Eye (tissue), 1 donor: ENCODE measurements at places on chromosomes 7 and 10.

GRCh38 chr10:87544721-87545120, 40.0 kb downstream of the MINPP1 start:
- DNase-seq: no peak

DNA sequence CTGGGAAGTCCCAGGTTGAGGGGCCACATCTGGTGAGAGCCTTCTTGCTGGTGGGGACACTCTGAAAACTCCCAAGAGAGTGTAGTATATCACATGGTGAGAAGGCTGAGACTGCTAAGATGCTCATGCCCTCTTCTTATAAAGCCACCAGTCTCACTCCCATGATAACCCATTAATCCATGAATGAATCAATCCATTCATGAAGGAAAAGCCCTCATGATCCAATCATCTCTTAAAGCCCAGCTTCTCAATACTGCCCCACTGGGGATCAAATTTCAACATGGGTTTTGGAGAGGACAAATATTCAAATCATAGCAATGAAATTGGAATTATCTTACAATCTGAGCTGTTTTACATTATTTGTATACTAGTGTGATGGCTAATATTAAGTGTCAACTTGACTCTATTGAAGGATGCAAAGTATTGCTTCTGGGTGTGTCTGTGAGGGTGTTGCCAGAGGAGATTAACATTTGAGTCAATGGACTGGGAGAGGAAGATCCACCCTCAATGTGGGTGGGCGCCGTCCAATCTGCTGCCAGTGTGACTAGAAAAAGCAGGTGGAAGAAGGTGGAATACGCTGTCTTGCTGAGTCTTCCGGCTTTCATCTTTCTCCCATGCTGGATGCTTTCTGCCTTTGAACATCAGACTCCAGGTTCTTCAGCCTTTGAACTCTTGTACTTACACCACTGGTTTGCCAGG, 14.3 kb upstream of the UBE2D1 start:
- no peak for DNase-seq

DNA sequence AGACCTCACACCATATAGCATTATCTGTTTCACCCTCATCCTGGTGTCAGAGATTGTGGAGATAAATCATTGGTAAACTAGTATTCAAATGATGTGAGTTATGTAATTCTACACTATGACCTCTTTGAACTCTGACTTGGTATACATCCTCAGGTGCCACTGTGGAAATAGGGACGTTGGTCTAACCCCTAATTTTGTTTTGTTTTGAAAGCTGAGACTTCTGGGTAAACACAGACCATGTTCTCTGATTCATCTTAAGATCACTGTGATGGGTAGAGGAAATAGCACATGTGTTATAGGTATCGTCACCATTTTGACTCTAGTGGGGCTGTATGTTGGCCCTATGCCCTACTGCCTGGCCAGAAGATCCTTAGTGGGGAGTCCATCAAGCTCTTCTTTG, 241.6 kb downstream of the CCDC7 start:
- DNase-seq: no peak

GRCh38 chr7:20778063-20778721, 8.5 kb downstream of the SP8 start:
- DNase-seq: peak; percentile 92

- no peak for DNase-seq
Measured at GRCh38 chr7:116574025-116574822, 49.4 kb downstream of the CAV1 start.

DNA sequence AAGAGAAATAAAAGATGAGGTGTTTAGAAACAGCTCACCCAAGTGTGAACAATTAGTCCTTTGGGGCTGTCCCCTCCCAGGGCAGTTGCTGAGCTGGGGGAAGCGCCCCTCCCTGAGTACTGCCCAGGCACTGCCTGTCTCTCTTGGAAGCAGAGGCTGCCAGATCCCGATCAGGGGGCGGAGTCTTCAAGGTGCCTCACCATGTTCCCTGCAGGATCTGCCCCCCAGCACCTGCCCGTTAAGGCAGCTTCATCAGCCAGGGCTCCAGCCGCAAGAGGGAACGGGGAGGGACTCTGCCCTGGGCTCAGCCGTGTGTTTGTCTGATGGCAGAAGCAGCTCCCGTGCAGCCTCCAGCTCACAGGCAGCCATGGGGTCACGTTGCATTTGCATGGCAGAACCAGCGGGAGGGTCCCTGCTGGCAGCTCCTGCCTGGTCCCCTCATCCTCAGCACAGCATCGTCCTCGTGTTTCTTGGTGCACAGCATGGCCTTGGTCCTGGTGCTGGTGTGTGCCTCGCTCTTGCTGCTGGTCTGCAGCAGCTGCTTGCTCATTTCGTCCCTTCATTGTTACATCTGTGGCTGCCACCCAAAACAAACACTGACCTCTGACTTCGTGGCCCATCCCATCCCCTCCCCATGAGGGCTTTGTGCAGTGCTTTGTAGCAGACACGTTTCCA, 10.7 kb upstream of the DPYSL4 start:
- DNase-seq: peak; percentile 64

GRCh38 chr7:73761854-73762658, 8.0 kb downstream of the CLDN3 start:
- DNase-seq: peak; percentile 10

DNA sequence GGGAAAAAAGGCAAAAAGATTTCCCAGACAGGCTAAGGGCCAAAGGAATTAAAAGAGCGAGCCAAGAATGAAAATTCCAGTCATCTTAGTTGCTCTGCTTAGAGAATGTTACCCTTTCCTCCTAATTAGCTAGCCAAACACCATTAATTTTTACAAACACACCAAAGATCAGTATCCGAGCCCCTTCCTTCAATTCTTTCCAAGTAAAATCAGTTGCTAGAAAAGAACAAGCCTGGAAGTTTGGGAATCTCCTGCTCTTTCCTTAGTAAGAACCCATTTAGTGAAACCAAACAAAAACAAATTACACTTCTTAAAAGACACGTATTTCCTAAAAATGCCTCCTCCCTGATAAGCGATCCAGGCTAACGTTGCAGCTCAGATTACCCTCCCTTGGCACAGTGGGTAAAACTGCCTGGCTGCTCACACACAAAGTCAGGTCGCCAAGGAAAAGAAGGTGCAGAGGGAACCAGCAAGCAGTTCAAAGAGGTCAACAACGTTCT, 57.1 kb upstream of the ABLIM1 start:
- no peak for DNase-seq

DNA sequence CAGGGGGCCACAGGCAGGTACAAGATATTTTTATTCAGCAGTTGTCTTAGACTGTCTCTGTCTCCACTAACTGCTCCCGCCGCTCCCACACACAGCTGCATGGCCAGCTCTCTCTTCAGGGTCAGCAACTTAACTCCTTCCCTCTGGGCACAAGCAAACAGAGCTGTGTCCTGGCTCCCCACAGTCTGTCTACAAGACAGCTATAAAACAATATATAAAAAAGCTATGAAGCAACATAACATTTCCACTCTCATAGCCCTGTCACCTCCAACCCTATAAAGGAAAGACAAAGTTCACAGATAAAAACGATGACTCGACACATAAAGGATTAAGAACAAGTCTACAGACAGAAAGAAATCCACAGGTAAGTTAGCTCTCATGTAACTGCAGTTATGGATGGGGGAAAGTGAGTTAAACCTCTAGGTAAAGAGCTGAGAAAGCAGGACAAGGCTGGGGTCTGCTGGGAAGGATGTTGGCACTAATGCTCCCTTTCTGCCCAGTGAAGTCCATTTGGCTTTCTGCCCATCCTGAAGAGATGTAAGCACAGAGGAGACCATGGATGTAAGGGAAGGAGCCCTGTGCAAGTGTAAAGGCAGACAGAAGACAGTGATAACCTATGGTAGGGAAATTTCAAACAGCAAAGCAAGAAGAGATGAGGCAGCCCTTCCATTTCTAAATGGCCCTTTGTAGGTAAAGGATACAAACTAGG, 27.0 kb downstream of the RAPGEF5 start:
- DNase-seq: no peak

GRCh38 chr10:2933071-2933470, 134.3 kb upstream of the PFKP start:
- DNase-seq: peak; percentile 38

DNA sequence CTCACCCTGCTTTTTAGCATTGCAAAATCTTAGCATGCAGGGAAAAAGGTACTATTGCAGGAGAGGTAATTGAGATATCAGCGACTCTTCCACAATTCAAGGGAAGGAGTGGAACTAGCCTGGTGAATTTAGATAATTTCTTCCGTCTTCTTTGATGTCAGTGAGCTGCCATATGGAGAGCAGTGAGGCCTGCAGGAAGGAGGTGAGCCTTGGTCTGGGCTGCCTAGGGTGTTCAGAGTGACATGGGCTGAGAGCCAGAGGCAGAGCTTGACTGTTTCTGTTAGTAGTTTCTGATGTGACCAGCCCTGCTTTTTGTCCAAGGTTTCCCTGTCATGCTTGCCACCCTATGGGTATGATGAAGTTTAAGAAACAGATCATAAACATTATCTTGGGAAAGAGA, 28.6 kb downstream of the KAT6B start:
- no peak for DNase-seq

GRCh38 chr7:129739427-129739826, 127.9 kb downstream of the NRF1 start:
- DNase-seq: no peak

DNA sequence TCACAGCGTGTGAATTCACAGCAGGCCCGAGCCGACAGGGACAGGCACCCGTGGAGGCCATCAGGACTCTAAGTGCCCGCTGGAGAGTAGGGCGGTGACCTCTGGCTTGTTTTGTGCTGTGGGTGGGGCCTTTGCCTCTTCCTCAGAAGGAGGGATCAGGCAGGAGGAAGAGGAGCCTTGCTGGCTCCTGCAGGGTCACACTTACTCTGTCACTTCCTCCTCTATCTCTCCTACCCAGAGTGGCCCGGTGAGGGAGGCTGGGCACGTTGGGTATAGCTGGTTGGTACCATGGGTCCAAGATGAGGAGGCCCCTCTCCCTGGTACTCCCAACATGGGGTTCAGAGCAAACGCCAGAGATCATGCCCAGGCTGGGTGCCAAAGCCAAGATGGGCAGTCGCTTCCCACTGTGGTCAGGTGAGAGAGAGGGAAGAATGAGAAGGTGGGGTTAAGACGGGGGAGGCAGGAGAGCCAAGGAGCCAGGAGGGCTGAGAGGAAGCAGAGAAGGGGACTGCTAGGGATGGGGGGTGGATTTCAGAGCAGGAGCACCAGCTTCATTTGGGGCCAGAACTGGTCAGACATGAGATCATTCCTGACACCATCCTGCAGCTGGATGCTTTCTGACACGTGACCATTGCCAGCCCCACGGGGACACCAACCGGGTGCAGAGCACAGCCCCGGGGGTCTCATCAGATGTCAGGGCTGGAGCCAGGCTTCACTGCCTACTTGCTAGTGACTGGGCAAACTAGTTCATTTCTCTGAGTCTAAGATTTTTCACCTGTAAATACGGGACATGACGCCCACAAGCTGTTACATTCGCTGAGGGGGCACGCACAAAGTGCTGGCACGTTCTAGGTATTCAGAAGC, 54.8 kb upstream of the CACUL1 start:
- no peak for DNase-seq

DNA sequence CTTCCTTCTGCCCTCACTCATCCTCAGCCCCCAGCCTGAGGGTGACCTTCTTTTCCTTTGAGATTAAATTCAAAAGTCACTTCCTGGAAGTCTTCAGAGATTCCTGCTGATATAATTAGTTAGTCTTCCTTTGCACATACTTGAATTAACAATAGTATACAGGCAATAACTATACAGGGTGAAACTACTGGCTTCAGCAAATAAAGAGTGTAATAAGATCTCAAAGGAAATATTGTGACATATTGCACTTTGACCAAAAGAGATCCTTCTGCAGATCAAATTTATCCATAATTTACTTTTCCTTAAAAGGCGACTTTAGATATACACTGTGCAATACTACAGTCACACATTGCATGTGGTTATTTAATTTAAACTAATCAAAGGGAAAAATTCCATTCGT, 123.8 kb downstream of the SEMA3A start:
- no peak for DNase-seq

DNA sequence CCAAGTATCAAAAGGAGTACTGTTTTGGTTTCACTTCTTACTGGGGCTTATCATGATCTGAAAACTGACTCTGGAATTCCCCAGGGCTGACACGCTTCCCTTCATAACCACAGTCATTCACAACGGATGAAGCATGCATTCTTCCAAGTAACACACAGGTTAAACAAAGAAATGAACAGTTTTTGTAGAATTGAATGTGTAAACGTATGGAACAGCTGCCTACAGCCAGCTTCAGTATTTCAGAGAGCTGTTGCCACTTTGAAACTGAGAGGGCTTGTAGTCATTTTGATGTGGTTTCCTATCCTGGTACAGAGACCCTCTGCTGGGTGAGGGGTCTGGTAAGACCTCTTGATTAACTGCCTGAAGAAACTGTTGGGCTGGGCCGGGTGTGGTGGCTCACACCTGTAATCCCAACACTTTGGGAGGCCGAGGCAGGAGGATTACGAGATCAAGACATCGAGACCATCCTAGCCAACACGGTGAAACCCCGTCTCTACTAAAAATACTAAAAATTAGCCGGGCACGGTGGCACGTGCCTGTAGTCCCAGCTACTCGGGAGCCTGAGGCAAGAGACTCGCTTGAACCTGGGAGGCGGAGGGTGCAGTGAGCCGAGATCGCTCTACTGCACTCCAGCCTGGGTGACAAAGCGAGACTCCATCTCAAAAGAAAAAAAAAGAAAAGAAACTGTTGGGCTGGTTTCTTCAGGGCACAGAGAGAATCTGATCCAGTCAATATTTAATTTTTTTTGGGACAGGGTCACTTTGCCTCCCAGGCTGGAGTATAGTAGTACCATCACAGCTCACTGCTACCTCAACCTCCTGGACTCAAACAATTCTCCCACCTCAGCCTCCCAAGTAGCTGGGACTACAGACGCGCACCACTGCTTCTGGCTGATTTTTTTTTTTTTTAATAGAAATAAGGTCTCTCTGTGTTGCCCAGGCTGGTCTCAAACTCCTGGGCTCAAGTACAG, 4.7 kb downstream of the NFE2L3 start:
- peak; percentile 44 for DNase-seq

DNA sequence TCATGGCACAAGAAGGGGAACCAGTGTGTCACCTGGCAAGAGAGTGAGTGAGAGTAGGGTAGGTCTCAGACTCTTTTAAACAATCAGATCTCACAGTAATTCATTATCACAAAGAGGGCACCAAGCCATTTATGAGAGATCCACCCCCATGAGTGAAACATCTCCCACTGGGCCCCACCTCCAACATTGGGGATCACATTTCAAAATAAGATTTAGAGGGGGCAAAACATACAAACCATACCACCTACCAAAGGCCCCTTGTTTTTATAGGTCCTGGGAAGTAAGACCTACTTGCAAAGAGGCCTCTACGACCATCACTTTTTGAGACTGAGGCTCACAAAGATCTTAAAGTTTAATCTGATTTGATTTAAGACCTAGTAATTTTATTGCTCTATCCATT, 134.9 kb downstream of the NRCAM start:
- no peak for DNase-seq

DNA sequence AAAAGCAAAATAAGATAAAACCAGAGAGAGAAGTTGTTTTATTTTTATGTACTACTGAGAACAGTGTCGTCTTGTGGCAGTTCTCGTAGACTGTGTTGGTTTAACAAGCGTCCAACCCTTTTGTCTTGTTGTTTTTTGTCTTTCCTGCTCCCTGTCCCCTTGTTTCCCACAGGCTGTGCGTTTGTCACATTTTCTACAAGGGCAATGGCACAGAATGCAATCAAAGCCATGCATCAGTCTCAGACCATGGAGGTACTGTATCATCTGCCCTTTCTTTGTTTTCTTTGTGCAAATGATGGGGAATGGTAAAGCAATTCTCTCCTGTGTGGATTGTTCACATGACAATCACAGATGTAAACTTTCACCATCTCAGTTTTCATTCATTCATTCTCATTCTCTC, 248.8 kb downstream of the CELF2 start:
- peak; percentile 41 for DNase-seq
